ENCODE measurements at places on chromosomes 1 and 21. TPM values are rescaled to one million over a fixed set of nuclear protein-coding genes. Genes with fewer than 3 reads are reported as not detected.

- DNase-seq: no peak
These were observed 172.5 kb downstream of the DYRK1A start for GRCh38 chr21:37538971-37539590.

GRCh38 chr1:117015724-117016123 is 14.2 kb downstream of the CD101 start:
- no peak for DNase-seq

DNA sequence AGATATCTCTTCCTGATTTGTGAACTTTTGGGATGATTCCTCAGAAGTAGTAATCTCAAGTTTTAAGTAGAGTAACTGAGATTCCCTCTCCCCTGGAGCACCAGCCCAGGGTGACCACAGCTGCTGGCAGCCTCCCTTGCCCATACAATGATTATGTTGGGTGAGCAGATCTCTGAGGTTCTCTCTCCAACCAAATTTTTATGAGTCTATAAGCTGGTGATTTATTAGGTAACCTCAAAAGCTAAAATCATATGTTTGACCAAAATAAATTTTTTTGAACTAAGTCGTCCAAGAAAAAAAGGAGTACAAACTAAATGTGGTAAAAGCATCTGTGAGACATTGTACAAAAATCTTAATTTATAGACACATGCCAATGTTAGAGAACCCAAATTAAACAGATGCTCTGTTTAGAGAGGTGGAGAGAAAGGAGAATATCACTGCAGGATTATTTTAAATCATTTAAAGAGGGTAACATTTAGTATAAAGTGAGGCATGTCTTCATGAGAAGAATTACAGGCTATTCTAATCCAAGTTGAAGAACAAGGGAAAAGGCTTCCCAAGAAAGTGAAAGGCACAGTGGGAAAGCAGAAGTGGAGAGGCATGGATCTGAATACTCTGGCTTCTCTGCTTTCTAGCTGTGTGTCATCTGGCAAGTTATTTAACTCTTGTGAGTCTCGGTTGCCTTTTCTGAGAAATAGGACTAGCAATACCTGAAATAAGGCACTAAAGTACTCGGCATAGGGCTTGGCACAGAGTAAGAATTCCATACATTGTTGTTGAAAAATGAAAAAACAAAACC is 2.5 kb downstream of the AKNAD1 start:
- no peak for DNase-seq

DNA sequence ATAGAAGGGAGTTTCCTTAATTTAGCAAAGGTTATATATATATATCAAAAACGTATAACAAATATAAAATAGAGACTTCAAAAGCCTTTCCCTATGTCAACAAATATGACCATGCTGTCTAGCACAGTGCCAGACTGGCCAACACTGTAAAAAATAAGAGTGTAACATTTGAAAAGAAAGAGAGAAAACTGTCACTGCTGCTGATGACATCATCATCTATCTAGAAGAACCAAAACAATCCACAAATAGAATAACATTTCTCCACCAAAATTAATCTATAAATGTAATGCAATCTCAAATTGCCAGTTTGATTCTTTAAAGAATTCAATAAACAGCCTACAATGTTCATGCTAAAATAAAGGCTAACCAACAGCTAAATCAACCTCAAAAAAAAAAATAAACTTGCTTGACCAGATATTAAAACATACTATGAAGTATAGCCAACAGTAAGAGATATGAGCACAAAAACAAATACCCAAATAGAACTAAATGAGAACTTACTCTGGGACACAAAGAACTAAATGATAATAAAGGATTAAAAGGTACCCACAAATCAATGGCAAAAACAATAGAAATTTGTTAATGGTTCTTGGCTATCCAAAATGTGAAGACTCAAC is 50.2 kb downstream of the ENAH start:
- no peak for DNase-seq

DNA sequence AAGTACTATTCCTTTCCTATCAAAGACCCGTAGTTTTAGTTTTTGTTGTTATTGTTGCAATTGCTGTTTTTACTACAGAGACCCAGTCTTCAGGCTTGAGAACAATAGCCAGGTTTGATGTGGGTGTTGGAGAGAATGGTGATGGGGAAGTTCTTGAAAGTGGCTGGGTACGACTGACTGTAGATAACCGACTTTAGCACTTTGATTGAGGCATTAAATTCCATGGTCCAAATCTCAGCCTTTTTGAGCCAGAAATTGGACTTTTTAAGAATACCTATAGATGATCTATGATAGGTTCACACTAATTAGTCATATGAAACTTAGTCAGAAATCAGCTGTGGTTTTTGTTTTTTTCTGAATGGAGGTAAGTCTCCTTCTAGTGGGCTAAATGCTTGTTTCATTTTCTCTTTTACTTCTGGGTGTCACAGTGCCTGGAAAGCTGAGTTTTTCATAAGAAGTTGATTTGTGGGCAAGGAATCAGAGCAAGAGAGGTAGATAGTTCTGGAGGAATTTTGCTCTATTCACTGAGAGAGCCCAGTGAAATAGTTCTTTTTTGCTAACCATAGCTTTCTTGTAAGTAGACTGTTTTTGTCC is 2.8 kb downstream of the PPIH start:
- no peak for DNase-seq

ACKR1 gene
- not detected for total RNA-seq

TMOD4 gene
- total RNA-seq: 0.57 TPM

Data from A172 (cell line).